ENCODE measurements at places on chromosomes 7 and 10.

DNA sequence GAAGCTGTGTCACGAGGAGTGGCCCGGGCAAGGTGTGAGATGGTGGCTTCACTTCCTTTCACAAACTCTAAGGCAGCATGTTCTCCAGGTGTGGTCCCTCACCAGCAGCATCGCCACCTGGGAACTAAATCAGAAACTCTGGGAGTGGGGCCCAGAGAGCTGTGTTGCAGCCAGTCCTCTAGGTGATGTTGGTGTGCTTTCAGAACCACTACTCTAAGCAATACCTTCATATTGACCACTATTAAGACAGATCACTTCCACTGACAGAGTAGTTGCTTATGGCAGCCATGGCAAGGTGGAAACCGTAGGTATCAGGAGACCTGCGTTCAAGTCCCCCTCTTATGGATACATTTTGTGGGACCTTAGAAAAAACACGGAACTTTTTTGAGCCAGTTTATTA is 495.8 kb upstream of the GALNT17 start:
- no peak for DNase-seq

GRCh38 chr7:107494884-107495283 is 25.0 kb downstream of the GPR22 start:
- no peak for DNase-seq

DNA sequence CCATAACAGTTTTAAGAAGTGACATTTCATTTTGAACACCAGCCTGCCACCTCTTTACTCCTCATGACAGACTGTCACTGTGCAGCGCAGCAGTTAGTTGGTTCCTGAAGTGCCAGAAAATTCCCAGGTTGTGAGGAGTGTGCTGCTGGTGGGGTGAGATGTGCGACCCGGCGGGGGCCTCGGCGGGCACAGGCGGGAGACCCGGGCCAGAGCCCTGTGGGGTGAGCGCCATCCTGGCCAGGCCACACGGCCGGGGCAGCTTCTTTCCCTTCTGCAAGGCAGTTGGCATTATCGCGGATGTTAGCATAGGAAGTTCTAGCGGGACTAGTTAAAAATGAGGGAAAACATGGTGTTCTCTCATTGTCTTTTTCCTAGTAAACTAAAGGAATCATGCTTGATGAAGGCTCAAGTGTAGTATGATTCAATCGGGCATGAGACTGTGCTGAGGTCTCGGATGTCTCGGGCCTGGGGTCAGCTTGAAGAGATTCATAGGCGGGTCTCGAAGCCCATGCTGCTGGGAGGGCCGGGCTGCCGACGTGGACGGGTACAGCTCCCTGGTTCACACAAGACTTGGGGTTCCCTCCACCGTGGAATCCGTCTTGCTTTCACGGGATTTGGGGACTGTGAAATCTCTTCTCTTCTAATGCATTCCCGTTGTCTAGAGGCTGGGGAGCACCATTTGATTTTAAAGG is 56.1 kb downstream of the MGMT start:
- DNase-seq: no peak

GRCh38 chr10:73060738-73061635 is 35.7 kb downstream of the P4HA1 start:
- DNase-seq: peak; percentile 48

- no peak for DNase-seq
Measured at GRCh38 chr10:29150010-29150409, 138.9 kb upstream of the LYZL1 start.

GRCh38 chr7:68998136-68998535 is 600.1 kb upstream of the AUTS2 start:
- no peak for DNase-seq

DNA sequence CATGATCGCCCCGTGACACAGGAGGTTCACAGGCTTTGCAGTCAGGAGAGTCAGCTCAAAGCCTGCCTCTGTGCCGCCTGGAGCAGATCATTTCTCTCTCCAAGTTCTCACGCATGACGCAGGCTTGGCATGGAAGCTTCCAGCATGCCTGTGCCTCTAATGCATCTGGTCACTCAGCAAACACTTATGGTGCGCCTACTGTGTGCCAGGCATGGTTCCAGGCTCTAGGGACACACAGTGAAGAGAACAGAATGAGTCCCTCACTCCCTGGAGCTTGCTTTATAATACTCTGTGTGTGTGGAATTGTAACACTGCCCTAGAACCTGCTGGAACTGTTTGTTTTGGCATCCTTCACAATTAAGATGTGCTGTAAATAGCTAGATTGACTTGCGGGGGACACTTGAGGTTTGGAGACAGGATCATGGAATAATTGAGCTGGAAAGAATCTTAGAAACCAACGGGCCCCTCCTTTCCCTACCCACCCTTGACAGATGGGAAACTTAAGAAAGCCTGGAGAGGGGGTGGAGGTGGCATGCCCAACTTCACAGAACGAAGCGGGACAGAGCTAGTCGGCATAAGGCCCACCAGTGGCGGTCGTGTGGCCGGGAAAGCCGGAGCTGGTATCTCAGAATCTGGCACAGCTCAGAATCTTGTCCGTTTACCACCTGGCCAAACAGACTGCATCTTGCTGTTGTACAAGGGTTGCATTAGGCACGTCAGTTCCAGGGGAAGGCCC is 4.6 kb upstream of the MYH16 start:
- no peak for DNase-seq

- no peak for DNase-seq
Measured at GRCh38 chr10:56181607-56182006, 179.5 kb downstream of the ZWINT start.

- no peak for DNase-seq
Measured at GRCh38 chr10:49486009-49486408, 52.9 kb downstream of the ERCC6 start.

DNA sequence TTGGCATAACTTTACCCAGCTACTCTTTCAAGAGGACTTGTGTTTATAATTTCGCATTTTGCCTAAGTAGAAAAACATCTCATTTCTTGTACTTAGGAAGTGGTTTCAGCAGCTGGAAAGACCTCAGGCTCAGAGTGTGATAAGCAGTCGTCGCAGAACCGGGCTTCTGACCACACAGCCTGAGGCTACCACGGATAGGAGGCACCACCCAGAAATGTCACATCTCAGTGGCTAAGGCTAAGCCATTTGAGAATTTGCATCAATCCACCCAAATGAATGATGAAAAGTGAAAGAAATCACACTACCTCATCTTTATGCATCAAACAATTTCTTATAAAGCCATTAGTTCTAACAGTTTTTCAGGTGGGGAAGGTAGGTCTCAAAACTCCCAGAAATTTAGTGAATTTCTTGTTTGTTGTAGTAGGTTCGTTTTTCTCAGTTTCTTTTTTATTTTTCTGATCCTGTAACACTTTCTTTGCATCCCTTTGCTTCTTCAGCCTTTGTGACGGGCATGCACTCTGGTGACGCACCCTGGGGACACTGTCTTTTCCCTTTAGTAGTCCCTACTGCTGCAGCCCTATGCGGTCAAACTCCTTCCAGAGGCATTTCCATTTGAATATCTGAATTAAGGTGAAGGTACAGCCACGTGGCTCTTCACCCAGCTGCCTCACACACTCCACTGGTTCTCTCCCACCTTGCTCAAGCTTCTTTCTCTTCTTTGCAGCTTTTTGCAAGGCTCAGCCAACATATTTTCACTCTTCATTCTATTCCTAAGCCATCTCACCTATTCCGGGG is 68.5 kb downstream of the MAP3K8 start:
- no peak for DNase-seq

DNA sequence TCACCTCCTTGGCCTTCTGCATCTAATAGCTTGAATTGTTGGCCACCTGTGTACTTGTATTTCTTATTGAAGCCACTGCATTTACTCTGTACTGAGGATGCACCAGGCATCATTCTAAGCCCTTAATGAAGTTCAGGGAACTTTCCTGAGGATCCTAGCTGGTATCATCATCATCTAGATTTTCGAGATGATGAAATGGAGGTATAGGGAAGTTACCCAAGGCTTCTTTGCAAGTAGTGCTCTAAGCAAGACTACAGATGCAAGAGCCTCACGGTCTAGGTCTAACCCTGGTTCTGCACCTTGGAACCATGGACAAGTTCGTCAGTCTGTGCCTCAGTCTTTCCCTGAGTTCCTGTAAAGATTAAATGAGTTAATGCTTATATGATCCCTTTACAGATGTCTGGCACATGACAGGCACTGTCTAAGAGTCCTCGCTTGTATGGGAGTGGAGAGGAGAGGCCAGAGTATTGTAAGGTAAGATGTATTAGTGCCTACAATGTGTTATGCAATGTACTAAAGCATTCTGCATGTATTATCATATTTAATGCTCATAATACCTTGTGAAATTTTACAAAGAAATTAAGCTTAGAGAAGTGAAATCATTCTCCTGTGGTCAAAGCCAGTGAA is 145.1 kb downstream of the KCNMA1 start:
- DNase-seq: no peak

- no peak for DNase-seq
Measured at GRCh38 chr7:34057956-34058355, 152.6 kb downstream of the BMPER start.

DNA sequence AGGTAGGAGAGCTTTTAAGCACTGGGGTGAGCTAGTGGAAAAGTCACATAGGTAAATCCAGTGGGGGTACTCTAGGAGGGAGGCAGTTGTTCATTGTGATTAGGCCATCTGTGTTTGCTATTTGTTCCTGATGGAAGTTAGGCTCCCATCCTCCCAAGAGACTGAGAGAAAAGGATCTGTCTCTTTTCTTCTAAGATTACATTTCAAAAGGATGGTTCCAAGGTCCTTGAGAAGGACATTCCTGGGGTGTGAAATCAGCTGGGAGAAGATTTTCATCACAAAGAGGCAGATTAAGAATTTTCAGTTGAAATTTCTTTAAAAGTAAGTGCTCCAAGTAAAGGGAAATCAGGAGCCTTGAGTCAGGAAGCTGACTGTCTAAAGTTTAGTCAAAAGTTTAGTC is 210.8 kb upstream of the CSTF2T start:
- no peak for DNase-seq

GRCh38 chr7:101859411-101860106 is 42.1 kb downstream of the CUX1 start:
- DNase-seq: no peak

DNA sequence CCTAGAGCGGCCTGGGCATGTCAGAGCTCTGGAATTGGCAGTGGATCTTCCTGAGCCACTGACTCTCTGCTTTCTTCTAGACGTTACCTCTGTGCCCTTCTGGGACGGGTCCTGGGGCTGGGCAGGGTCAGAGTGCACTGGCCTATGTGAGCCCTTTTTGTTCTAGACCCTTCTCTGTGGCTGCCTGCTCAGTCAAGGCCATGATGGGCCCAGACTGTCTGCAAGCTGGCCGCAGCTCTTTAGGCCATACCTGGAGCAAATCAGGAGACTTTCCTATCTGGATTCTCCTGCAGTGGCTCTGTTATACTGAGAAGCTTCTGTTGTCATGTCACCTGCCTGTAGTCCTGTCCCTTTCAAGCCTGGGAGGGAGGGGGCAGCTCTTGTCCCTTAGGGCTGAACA is 70.1 kb downstream of the ADCY1 start:
- DNase-seq: no peak

DNA sequence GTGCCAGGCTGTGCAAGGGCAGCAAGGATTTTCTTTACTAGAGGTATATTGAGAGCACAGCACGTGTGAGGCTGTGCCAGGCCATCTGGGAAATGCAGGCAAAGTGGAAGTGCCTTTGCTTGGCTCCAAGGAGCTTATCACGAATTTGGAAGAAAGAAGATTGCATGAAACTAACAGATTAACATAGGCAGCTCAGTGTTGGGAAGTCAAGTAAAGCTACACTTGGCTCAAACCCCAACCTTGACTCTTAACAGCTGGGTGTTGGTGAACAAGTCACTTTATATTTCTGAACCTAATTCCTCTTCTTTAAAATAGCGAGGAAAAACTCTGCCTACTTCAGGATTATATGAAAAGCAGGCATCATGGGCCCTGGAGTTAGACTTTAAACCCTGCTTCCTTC is 105.2 kb downstream of the PLCE1 start:
- no peak for DNase-seq

GRCh38 chr10:124602646-124603365 is 141.2 kb downstream of the LHPP start:
- no peak for DNase-seq

- DNase-seq: no peak
Measured at GRCh38 chr10:16341637-16342036, 95.2 kb upstream of the PTER start.

- no peak for DNase-seq
Measured at GRCh38 chr10:111479966-111480365, 403.1 kb downstream of the ADRA2A start.
